Panc1 (cell line): ENCODE measurements at places on chromosomes 1 and 21. TPM values are rescaled to one million over a fixed set of nuclear protein-coding genes. Genes with fewer than 3 reads are reported as not detected.

DNA sequence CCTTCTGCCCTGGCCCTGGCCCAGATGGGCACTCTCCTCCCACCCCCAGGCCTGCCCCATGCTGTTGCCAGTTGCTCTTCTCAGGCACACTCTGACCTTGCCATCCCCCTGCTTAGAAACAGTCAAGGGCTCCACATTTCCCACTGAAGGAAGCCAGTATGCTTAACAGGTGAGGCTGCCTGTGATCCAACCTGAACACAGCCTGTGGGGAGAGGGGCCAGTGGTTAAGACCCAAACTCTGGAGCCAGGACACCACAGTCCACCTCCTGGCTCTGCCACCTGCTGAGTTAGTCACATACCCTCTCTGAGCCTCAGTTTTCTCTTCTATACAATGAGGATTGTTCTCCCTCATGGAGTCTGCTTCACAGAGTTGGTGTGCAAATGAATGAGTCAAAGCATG, 526.9 kb downstream of the MATN1 start:
- no peak for DNase-seq

DNA sequence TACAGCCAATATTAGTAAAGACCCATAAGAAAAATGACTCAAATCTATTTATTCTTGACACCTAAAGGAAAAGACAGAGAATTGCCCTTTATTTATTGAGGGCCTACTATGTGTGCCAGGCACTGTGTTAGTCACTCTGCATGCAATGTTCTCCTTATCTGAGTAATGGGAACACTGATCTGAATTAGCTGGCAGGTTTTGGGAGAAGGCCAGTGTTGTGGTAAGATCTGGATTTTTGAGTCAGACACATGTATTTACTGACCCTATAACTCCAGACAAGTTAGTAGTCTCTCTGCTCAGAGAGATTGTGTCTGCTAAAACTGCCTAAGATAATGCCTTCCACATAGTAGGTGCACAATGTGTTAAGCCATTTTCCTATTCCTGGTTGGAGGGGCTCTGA, 17.3 kb downstream of the LCE4A start:
- no peak for DNase-seq

DNA sequence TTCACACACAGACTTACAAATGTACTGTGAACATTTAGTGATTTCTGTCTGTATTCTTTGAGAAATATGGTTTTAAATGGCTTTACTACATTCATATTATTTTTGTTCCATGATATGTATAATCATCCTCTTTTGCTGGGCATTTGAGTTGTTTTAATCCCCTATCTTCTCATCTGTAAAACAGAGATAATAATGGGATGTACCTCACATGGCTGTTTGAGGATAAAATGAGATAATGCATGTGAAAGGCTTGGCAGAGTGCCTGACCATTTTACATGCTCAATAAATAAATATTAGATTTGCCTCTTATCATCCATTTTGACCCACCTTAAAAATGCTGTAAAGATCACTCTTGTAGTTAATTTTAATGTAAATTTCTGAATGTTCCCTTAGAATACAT, 197.2 kb downstream of the C1orf94 start:
- no peak for DNase-seq

DNA sequence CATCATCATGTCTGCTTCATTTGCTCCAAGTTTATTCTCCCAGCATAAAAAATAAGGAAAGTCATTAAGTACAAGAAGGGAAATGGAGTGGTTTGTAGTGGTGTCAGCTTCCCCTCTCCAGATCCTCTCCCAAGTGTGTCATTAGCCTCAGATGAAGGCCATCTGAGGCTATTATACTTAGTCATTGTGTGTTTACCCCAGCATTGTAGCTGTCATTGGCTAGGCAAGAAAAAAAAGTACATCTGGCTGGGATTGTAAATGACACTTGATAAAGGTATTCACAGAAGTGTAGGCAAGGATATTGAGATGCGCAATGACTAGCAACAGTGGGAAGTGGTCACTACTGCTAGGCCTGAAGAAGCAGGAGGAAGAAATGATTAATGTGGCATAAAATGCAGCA, 316.9 kb upstream of the SGIP1 start:
- DNase-seq, result no peak

GRCh38 chr21:34144224-34144623, 70.8 kb downstream of the MRPS6 start:
- DNase-seq, result no peak

DNA sequence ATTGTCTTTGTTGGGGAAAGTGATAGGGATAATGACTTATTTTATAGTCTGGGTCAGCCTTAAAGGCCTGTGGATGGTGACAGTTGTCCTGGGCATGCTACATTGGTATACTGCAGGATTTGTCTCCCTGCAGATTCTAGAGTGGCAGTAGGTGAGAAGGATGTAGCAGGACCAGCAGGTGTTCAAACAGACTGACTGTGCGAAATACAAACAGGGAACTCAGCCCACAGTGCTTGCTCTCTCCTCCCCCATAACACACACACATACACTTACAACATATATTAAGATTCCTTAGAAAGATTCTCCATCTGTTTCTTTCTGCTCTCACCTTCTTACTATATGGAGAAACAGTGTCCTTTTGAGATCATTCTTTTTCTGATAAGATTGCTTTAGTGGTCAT, 6.9 kb downstream of the PDE4B start:
- DNase-seq, result no peak

DNA sequence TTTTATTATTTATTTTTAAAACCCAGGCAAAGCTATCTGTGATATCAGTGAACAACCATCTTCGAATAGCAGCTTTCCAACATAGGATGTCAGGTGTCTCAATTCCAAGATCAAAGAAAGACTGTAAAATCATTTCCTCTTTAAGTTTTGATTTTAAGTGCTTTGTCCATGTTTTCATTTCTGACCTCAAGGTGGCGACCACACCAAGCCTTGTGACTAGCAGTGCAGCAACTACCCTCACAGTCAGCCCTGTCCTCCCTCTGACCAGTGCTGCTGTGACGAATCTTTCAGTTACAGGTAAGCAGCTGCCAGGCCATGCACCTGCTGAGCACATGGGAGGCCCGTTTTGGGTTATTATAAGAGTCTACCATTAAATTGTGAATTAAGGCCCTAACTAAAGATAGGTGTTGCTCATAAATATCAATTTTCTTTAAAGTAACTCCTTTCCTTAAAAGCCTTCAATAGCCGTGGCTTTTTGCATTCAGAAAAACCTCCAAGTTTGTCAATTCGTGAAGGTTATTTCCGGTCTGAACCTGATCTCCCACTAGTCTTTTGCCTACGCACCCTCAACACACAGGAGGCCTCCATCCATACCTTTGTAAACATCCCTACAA, 117.0 kb downstream of the CD247 start:
- peak; percentile 15 for DNase-seq

GRCh38 chr1:23369335-23370013, at the start of gene ZNF436:
Gene ZNF436, minus strand, starts transcription at chr1:23369836. Its CDS starts 1,831 bp downstream, at chr1:23368005.
- DNase-seq, result no peak

- DNase-seq, result no peak
Measured at GRCh38 chr1:86245566-86246190, 89.1 kb upstream of the COL24A1 start.

DNA sequence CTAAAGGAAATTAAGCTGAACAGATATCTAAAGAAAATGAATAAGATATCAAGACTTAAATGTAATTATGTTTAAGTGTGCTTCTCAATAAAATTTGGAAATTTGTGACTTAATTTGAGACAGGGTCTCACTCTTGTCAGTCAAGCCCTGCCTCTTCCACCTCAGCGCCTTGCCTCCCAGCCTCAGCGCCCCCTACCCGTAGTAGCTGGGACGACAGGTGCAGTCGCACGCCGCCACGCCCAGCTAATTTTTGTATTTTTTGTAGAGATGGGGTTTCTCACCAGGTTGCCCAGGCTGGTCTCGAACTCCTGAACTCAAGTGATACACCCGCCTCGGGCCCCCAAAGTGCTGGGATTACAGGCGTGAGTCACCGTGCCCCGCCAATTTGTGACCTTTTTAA, 117.0 kb downstream of the CLEC20A start:
- no peak for DNase-seq

GRCh38 chr21:19507682-19508260, 1104.2 kb upstream of the TMPRSS15 start:
- DNase-seq, result no peak

DNA sequence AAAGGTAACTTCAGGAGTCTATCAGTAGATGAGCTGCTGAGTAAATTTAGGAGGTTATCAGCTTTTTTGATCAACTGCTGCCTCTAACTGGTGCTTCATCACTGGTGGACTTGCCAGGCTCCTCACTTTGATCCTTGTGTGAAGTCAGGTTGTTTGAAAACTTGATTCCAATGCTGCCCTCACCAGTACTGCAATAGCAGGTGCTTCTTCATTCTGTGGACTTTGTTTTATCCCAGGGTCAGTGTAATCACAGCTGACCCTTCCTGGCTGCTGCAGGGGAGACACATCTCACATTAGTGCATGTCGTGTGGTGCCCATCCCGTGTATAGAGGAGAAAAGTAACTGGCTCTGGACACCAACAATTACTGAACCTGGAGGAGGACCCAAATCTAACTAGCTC, 20.0 kb upstream of the KIAA1614 start:
- DNase-seq, result no peak

DNA sequence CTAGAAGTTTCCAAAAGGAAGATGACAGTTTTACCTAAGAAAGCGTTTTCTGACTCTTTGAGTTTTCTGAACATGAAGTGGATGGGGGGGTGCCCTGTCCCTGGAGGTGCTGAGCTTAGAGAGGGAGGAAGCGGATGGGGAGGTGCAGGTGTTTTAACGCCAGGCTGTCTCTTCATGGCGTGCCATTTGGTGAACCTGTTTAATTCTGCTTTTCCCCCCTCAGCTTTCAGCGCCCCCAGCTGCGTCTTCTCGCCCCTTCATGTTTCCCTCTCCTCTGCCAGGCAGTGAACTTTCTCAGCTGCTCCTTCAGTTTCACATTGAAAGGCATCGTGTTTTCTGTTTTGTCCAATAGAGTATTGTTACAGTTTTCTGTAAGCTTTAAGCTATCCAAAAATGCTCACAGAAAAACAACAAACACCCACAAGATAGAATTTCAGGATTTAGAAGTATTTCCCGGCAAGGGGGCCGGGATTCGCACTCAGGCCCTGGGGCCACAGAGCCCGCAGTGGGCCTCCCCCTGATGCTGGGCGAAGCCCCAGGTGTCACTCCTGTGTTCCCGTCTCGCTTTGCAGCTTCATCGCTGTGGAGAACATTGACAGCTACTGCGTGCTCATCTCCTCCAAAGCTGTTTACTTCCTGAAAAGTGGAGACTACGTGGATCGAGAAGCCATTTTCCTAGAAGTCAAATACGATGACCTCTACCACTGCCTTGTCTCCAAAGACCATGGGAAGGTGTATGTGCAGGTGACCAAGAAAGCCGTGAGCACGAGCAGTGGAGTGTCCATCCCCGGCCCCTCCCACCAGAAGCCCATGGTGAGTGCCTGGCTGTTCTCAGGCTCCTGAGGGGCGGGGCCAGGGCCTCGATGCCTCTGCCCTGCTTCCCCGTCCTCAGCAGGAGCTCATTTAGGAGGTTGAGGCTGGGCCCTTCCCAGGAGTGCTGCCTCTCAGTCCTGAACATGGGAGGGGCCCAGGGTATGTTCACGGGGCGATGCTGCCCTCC, 111.4 kb downstream of the DHRS3 start:
- no peak for DNase-seq

Gene C1orf159
- total RNA-seq, result 28.8 TPM

Gene CD1E
- not detected for total RNA-seq

Gene DLGAP3
- total RNA-seq, result 0.87 TPM

Gene TAGLN2
- total RNA-seq, result 474 TPM
